ENCODE measurements at places on chromosomes 1 and 21.

DNA sequence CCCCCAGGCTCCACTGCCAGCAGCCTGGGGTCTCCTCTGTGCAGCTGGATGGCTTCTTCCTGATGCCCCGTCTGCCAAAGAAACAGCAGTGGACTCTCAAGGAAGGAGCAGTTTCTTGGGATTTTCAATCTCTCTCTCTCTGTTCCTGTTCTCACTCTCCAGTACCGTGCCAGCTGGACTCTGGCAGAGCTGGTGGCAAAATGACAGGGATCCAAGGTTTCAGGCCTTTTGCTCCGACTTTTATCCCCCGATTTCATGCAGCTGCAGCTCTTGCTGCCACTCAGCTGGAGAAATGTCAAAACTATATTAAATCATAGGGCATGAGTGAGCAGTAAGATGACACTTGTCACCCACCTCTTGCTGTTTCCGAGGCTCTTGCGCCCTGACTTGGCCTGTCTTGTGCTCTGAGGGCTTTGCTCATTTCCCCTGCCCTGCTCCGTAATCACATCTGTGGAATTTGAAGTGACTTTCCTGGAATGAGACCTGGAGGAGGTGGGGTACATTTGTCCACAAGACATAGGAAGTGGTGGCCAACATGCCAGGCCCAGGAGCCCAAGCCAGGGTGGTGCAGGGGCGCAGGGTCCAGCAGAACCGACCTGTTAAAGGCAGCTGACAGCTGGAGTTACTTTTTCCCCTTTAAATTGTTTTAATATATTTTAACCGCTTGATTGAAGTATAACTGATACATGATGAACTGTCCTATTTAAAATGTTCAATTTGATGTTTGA is 576.2 kb downstream of the PTPRU start:
- DNase-seq: no peak

GRCh38 chr1:91697416-91697815 is 188.5 kb downstream of the TGFBR3 start:
- DNase-seq: peak; percentile 75

DNA sequence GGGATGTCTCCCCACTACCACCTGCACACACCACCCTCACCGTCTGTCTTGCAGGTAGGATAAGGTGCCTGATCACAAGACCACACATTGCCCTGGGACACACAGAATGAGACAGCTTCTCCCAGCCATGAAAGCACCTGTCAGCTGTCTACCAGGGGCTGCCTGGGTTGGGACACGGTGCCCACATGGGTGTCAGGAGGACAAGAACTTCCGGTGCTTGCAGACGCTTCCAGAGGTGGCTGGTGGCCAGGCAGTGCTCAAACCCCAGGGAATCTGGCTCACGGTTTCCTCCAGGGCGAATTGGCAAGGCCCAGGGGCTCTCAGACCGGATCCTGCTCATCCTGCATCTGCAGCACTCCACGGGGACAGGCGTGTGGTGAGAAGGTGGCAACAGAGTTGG is 182.6 kb upstream of the ARHGEF16 start:
- DNase-seq: no peak

- no peak for DNase-seq
Measured at GRCh38 chr1:71964188-71964587, 318.2 kb downstream of the NEGR1 start.

DNA sequence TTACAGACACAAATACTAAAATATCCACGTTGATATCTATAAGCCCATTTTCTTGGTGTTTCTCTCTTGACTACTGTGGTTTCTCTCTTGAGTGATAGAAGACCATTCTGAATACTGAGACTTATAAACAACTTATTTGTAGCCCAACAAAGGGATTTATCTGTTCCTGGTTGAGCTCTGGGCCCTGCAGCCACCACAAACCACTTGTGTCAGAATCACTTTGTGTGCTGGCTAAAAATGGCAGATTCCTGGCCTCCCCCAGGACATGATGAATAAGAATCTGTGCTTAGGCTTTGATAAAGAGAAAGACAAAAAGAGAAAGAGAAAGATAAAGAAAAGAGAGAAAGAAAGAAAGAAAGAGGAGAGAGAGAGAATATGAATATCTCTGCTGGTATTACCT is 18.9 kb upstream of the MCOLN2 start:
- DNase-seq: no peak

GRCh38 chr1:200128944-200129879 is 101.7 kb downstream of the NR5A2 start:
- peak; percentile 68 for DNase-seq

- no peak for DNase-seq
Measured at GRCh38 chr1:32242341-32242851, 4.6 kb upstream of the FAM167B start.

DNA sequence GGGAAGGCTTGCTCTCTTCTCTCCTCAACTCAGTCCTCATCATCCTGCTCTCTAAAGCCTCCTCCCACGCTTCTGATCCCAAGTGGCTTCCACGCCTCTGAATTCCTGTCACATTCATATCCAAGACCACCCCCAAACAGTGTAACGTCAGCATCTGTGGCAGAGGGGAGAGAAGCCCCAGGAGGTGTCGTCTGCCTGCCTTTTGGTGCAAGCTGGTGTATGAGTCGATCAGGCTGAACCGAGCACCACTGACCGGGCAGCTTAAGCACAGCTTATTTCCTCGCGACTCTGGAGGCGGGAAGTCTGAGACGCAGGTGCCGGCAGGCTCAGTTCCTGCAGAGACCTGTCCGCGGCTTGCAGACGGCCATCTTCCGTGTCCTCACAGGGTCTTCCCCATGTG is 123.8 kb upstream of the RAB4A start:
- no peak for DNase-seq

DNA sequence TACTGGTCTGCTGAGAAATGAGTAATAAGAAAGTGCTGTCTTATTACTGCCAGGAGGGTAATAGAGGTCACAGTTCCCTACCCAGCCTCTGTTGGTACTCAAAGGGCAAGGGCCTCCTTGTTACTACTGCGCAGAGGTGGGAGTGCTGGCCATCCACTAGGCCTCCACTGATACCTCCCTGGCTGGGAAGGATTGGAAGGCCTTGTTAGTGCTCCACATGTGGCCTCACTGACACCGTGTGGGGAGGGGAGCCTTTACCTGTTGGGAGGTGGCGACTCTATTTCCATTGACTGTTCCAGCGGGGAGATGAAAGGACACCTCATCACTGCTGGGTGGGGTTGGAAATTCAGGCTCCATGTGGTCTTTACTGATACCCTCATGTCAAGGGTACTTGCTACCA is 57.8 kb upstream of the USP24 start:
- DNase-seq: no peak

- no peak for DNase-seq
Measured at GRCh38 chr1:167404161-167404888, 114.0 kb downstream of the CD247 start.

- DNase-seq: peak; percentile 41
Measured at GRCh38 chr1:165717918-165718515, 19.7 kb upstream of the ALDH9A1 start.

GRCh38 chr1:63885899-63886298 is 112.1 kb downstream of the ROR1 start:
- DNase-seq: no peak

GRCh38 chr1:209831615-209832014 is 3.8 kb downstream of the UTP25 start:
- no peak for DNase-seq

- no peak for DNase-seq
Measured at GRCh38 chr1:201288765-201289164, 5.5 kb downstream of the PKP1 start.

DNA sequence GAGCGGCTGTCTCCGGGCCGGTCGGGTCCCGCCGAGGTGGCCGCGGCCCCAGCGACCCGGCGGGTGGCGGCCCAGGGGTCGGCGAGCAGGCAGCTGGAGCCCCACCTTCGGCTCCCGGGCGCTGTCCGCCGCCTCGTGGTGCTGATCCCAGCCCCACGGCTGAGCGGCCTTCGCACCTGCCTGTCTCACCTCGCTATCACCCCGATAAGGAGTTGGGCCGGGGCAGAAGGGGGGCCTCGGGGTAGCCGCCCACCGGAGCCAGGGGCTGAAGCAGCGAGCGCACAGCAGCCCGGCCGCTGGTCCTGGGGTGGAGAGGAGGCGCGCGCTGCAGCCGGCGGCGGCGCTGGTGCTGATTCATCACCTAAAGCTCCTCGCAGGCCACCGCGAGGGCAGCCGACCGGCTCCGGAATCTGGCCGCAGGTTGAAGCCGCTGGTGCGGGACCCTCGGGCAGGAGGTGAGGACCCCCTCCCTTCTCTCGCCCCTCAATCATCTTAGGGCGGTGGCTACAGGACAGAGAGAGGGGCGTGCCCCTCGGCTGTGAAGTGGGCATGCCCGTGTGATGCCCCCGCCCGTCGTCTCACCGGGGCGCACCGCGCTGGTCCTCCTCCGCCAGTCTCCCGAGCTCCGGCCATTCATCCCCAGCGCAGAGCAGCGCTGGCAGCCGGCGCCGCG is 575 bp downstream of the TRIM67 start:
- peak; percentile 24 for DNase-seq

GRCh38 chr1:41901551-41901950 is 17.2 kb downstream of the HIVEP3 start:
- no peak for DNase-seq

- no peak for DNase-seq
Measured at GRCh38 chr1:97331165-97331564, 589.7 kb downstream of the DPYD start.

DNA sequence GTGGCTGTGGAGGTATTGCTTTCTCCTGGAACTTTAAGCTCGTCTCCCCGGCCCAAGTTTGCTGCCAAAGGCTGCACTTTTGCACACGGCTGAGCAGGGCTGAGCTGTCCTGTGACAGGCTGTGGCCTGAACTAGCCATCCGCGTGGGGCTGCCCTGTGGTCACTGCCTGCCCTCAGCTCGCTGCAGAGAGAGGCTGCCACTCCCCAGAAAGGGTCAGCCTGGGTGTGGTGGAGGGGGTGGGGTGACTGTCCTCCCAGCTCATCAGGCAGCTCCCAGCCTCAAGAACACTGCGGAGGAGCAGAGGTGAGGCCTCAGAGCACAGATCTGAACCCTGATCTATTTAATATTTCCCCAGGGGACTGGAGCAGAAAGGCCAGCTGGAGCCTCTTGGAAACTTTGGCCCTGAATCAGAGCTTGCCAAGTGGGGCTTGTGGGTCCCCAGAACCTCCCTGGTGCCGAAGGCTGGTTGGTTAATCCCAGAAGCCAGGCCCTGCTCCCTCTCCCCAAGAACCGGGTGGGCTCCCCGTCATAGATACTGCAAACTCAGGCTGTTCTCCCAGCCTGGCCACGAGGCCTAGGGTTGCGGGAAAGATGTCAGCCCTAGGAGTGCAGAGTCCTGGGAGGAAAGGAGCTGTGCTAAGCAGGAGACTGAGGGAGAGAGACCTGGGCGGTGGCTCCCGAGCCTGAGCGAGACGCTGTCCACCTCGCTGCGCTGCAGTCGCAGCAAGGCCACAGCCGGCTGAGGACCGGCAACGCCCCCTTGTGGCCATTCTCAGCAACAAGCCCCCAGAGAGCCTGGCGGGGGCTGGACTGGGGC is 125.1 kb upstream of the IPO9 start:
- peak; percentile 42 for DNase-seq

Measured in CD4-positive, alpha-beta memory T cell (primary cell).